ENCODE measurements at places on chromosomes 7 and 10.
A peak's percentile ranks its signal among the peaks of the same experiment; 100 is the strongest.

GRCh38 chr10:107391901-107392300 is 227.4 kb upstream of the SORCS1 start:
- no peaks in the 10 kb centered on the region for H3K36me3 ChIP-seq
- H3K27ac ChIP-seq, result no peak overlapping the region
- no peaks in the 10 kb centered on the region for H3K27me3 ChIP-seq

DNA sequence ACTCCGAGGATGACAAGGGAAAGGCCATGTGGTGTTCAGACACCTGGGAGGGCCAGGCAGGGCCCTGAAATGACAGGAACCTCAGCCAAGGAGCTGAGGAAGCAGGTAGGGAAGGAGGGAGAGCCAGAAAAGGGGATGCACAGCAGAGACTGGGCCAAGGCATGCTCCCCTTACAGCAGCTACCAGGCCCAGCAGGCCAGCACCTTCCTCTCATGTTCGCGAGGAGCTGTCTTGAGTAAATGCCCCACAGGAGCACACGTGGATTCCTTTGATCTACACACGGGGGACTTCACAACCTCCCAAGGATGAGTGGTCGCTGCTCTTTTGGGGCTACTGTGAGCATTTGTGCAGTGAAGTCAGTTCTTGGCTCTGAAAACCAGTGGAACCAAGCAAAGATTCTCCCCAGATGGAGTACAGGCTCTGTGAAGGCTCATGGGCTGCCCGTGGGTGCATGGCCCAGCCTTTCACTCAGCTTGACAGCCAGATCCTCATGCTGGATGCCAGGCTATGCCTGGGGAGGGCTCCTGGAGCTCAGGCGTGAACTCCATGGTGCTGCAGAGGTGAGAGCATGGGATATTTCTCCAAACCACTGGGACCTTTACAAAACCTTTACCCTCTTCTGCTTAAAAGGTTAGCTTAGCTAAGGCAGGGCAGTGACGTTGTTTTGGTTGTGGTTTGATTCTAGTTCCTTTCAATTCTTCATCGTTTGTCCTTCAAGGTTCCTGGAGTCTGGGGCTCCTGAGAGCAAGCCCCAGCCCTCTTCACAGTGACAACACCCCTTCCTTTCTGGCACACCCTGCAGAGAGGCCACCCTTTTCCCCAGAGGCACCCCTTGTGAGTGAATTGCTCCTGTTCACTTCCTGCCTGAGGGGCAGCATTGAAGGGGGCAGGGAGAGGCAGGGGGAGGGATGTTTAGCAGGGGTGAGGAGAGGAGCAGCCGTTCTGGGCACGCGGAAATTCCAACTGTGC is 74.2 kb upstream of the ZPBP start:
- no peaks in the 10 kb centered on the region for H3K27me3 ChIP-seq
- peaks cover 50% of the 10 kb centered on the region for H3K4me1 ChIP-seq
- H3K4me3 ChIP-seq, result no peak overlapping the region

DNA sequence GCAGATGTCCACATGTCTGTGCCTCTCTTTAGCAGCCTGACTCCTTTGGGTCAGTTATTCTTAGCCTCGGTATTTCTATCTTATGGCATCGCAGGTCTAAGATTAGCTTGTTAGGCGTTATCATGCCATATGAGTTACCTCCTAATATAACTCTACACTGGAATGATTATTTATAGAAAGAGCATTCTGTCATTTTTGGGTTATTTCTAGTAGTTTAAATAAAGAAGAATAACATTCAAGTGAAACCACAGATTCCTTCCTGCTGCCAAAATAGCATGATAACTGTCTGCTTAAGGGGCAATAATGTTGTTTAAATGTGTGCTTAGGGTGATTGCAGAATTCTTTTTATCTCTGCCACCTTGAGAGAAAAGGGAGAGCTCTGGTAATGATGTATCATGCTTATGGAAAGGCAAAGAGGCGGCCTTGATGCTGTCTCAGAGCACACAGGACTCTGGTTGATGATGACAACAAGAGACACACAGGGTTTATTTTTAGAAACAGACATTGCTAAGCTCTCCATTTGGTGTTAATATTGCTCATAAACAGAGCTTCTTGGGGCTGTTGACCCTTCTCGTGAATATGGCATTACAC is 10.4 kb downstream of the HDAC9 start:
- H3K4me3 ChIP-seq, result no peak overlapping the region
- H3K27me3 ChIP-seq, result no peaks in the 10 kb centered on the region
- no peak for DNase-seq
- no peaks in the 10 kb centered on the region for H3K36me3 ChIP-seq

DNA sequence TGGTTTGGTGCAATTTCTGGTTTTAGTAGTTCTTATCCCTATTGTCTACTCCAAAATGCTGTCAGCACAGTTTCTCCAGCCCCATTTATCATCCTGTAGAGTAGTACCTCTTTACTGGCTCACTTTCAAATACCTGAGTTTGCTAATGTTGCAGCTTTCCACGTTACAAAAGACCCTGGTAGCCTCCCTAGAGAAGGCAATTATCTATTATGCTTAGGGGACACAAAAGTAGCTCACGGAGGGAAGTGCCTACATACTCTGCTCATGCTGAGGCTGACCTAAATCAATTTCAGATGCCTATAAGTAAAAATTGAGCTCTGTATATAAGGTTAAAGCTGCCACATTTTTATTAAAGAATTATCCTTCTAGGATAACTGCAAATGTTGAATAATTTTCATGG is 603.6 kb downstream of the CNTNAP2 start:
- DNase-seq, result no peak
- no peaks in the 10 kb centered on the region for H3K36me3 ChIP-seq
- H3K4me1 ChIP-seq, result no peaks in the 10 kb centered on the region
- H3K4me3 ChIP-seq, result no peak overlapping the region
- H3K27ac ChIP-seq, result no peak overlapping the region

- no peak overlapping the region for H3K27ac ChIP-seq
- DNase-seq, result no peak
- peaks cover 21% of the 10 kb centered on the region for H3K4me1 ChIP-seq
- H3K4me3 ChIP-seq, result no peak overlapping the region
Observed at GRCh38 chr7:140678816-140679130, 6.0 kb downstream of the ADCK2 start.

- H3K36me3 ChIP-seq, result no peaks in the 10 kb centered on the region
- H3K4me1 ChIP-seq, result peaks cover 4% of the 10 kb centered on the region
- H3K27me3 ChIP-seq, result no peaks in the 10 kb centered on the region
- H3K4me3 ChIP-seq, result no peak overlapping the region
Observed at GRCh38 chr7:73353243-73353642, 25.3 kb downstream of the FKBP6 start.

- DNase-seq, result no peak
- H3K27me3 ChIP-seq, result peaks cover 18% of the 10 kb centered on the region
- H3K36me3 ChIP-seq, result no peaks in the 10 kb centered on the region
- no peak overlapping the region for H3K27ac ChIP-seq
- peak overlapping the region; percentile 87 for H3K4me3 ChIP-seq
Observed at GRCh38 chr7:112204499-112205342, 1.5 kb downstream of the DOCK4 start.

DNA sequence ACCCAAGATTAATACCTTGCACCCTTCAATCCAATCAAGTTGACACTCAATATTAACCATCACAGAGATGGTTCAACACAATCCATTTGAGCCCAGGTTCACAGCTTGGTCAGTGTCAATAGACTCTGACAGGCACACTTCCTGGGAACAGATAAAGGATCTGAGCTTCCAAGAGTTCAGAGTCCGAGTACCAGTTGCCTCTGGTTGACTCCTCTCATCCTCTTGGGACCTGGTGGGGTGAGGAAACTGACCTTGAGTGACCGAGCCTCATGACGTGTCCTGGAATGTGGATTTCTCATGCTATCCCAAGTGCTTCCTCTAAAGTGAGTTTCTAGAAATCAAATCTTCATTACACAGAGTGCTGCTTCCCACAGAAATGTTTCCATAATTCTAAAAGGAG is 162.0 kb downstream of the CYP26A1 start:
- H3K27ac ChIP-seq, result no peak overlapping the region
- H3K27me3 ChIP-seq, result no peaks in the 10 kb centered on the region
- DNase-seq, result no peak
- no peaks in the 10 kb centered on the region for H3K4me1 ChIP-seq
- H3K36me3 ChIP-seq, result no peaks in the 10 kb centered on the region
- no peak overlapping the region for H3K4me3 ChIP-seq

DNA sequence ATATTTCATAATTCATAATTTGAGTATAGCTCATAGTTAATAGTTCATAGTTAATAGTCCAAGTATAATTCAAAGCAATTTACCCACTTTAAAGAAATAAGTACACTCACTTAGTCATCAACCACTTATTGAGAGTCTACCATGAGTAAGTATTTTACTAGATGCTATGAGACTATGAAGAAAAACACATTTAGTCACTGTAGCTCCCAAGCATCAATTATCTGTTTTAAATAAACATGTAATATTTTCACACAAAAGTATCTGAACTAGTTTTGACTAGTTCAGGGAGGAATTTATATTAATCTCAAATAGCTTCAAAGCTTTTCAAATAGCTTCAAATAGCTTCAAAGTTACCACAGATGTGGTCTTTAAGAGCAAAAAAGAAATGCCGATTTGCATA is 119.2 kb downstream of the ANK3 start:
- no peaks in the 10 kb centered on the region for H3K4me1 ChIP-seq
- H3K4me3 ChIP-seq, result no peak overlapping the region
- no peak overlapping the region for H3K27ac ChIP-seq
- no peaks in the 10 kb centered on the region for H3K27me3 ChIP-seq

DNA sequence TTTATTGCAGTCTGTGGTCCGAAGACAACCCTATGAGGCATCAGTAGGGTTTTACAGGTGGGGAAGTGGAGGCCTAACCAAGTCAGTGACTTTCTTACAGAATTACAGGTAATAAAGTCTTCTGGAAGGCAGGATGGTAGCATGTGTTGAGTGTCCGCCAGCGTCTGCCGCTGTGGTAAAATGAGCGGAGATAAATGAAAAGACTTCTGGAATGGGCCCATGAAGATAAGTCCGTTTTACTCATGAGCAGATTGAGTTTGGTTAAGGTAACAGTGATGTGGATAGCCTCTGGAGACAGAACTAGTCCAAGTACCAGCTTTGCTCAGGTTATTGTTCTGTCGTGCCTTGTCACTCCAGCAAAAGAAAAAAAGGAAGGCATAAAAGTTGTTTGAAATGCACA is 966 bp downstream of the FBH1 start:
- DNase-seq, result no peak
- H3K36me3 ChIP-seq, result peaks cover 14% of the 10 kb centered on the region
- H3K4me1 ChIP-seq, result peaks cover 40% of the 10 kb centered on the region
- H3K27me3 ChIP-seq, result no peaks in the 10 kb centered on the region
- H3K27ac ChIP-seq, result peak overlapping the region; percentile 36
- H3K4me3 ChIP-seq, result peak overlapping the region; percentile 70

GRCh38 chr7:26438078-26438477 is 146.4 kb downstream of the SNX10 start:
- no peak overlapping the region for H3K4me3 ChIP-seq
- no peak for DNase-seq

DNA sequence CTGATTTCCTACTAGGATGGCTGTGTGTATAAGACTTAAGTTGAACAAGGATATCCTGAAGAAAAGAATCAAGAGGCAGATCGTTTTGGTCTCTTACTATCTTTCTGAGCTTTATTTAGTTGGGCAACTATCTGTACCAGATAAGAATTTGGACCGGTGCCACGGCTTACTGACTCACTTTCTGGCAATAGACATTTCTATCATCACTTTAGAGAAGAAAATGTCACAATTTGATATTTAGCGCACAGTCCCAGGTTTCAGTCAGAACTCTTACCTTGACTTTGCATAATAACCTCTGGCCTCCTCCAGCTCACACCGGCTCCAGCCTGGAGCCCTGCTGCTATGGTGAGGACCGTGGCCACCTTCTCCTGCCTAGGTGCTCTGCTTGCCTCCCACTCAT is 218.2 kb upstream of the MDFIC start:
- no peaks in the 10 kb centered on the region for H3K27me3 ChIP-seq
- no peak overlapping the region for H3K4me3 ChIP-seq
- no peaks in the 10 kb centered on the region for H3K36me3 ChIP-seq
- no peak for DNase-seq

DNA sequence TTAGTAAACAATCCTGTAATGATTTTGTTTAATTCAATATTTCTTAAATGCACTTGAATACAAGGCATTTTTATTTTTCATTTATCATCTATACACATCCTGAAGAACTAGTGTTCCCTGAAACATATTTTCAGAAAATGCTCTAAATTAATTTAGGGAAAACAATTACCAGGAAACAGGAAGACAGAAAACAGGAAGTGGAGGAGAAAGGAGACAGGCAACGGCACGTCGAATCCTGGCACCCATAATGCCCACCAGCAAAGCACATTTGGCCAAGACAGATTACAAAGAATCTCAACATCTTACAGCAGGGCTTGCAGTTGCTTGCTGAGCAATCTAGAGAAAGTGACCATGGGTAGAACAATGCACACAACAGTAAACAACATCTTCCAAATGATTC is 571.1 kb downstream of the GRID1 start:
- H3K4me3 ChIP-seq, result no peak overlapping the region
- peaks cover under 1% of the 10 kb centered on the region for H3K27me3 ChIP-seq
- H3K27ac ChIP-seq, result no peak overlapping the region
- H3K36me3 ChIP-seq, result no peaks in the 10 kb centered on the region
- no peak for DNase-seq
- no peaks in the 10 kb centered on the region for H3K4me1 ChIP-seq

GRCh38 chr10:42594246-42594650 is 44.1 kb downstream of the ZNF33B start:
- no peak overlapping the region for H3K27ac ChIP-seq
- H3K36me3 ChIP-seq, result peaks cover 62% of the 10 kb centered on the region
- H3K27me3 ChIP-seq, result no peaks in the 10 kb centered on the region
- H3K4me1 ChIP-seq, result no peaks in the 10 kb centered on the region
- DNase-seq, result no peak

DNA sequence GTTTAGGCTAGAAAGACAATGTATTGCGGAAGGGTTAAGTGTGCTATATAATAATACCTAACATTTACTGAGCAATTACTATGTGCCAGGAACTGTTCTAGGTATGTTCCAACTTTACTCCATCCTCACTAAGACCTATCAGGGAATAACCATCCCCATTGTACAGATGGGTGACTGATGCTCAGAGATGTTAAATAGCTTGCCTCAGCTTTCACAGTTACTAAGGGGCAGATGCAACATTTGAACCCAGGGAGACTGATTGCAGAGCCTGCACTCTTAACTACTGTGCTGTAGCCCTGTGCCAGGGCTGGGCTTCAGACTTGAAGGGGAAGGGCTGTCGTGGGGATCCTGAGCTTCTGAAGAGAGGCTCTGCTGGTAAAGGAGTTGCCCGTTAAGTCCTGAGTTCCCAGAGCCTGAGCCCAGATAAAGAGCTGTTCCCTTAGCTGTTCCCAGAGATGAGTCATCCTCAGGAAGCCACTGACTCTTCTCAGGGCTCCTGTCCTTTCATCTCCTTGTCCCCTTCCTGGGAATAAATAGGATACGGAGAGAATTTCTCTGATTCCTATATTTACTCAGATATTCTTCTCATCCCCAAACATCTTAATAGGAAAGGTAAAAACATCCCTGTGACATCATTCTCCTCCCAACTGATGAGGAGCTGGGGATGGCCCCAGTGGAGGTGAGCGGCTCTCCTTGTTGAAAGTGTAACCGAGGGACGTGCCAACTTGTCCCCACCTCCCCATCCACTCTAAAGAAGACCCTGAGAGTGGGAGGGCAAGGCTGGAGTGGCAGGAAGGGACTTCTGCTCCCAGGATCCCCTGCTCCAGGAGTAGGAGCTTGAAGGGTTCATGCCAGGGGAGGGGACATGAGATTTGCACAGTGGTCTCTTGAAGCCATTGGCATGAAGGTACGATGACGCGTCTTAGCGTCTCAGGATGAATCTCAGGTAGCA is 28.0 kb upstream of the HABP2 start:
- H3K27me3 ChIP-seq, result no peaks in the 10 kb centered on the region
- no peaks in the 10 kb centered on the region for H3K36me3 ChIP-seq
- H3K27ac ChIP-seq, result no peak overlapping the region
- no peak overlapping the region for H3K4me3 ChIP-seq
- no peaks in the 10 kb centered on the region for H3K4me1 ChIP-seq
- no peak for DNase-seq

Measured in CD4-positive, alpha-beta T cell (primary cell).